Tongue (tissue), 3 donors: ENCODE measurements at places on chromosomes 2 and 18. TPM values are rescaled to one million over a fixed set of nuclear protein-coding genes. Genes with fewer than 3 reads are reported as not detected.
A peak's percentile ranks its signal among the peaks of the same experiment; 100 is the strongest.

- DNase-seq, result no peak
These were observed 77.2 kb upstream of the FIGN start for GRCh38 chr2:163812926-163813520.

DNA sequence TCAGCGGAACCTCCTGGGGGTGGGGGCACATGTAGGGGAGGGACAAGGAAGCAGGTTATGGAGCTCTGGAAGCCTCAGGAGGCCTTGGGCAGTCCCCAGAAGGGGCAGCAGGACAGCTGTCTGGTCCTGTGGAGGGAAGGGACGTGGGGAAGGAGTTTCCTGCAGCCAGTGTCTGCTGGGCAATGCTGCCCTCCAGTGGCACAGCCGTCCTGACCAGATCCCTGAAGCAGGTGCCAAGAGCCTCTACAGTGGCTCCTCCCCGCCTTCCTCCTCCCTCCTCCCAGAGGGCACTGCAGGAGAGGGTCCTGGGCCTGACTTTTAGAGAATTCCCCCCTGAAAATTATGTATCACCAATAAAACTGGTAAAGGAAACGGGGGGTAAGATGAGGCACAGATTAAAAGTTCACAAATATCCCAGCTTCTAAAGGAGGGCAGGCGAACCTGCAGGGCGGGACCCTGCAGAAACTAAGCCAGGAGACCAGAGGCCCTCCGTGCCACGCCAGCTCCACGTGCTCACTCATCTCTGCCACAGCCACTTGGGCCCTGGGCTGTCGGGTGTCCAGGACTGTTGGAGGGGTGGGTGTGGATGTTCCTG lies 258.5 kb downstream of the TWIST2 start:
- peak; percentile 87 for DNase-seq

DNA sequence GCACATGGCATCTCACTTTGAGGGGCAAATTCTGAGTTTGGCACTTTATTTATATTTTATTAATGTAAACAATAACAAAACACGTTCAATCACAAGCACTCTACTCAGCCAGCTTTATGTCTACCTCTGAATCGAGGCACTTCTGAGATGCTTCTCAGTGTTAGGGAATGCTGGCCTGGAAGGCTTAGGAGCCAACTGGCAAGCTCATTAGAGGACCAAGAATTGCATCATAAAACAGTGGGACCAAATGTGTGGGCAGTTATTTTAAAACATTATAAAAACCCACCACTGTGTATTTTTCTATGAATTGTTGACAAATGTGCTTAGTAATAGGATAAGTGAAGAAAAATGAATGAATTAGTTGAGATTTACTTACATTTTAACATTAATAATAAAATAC lies 46.8 kb upstream of the SMIM21 start:
- no peak for DNase-seq

- no peak for DNase-seq
These were observed 112.5 kb downstream of the LPIN1 start for GRCh38 chr2:11858883-11859282.

- DNase-seq, result peak; percentile 80
These were observed 39.5 kb upstream of the CYP1B1 start for GRCh38 chr2:38115216-38116032.

DNA sequence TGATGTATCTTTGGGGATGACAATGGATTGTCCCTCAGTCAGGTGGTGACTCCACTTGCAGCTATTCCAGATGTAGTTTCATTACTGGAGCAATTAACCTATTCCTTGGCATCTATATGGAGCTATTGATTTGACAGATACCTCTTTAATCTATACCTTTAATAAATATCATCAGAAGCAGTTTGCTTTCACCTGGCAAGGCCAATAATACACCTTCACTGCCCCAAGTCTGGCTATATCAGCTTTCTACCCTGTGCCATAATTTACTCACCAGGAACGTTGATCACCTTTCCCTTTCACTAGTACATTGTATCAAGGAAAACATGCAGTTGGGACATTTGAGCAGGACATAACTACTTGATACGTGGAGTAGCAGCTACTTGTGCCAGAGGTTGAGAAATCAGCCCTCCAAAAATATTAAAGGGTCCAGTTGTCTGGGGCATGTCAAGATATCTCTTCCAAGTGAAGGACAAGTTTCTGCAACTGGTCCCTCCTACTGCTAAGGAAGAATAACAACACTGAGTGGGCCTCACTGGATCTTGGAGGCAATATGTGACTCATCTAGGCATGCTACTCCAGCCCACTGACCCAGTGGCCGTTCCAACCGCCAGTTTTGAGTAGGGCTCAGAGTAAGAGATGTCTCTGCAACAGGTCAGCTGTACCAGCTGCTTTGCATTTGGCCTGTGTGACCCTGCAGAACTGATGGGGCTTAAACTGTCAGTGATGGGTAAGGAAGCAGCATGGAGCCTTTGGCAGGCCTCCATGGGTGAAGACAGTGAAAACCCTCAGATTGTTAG lies 67.0 kb downstream of the PSMG2 start:
- DNase-seq, result no peak

- no peak for DNase-seq
These were observed 23.2 kb downstream of the CAB39 start for GRCh38 chr2:230735884-230736283.

GRCh38 chr2:43078781-43079755 lies 147.3 kb downstream of the ZFP36L2 start:
- no peak for DNase-seq

GRCh38 chr2:133377599-133377998 lies 190.7 kb downstream of the NCKAP5 start:
- no peak for DNase-seq

- no peak for DNase-seq
These were observed 68.9 kb upstream of the CAB39 start for GRCh38 chr2:230643576-230644291.

GRCh38 chr2:73175663-73176204 lies 26.6 kb upstream of the NOTO start:
- peak; percentile 70 for DNase-seq

GRCh38 chr2:216222650-216223352 lies 113.7 kb downstream of the XRCC5 start:
- DNase-seq, result no peak

DNA sequence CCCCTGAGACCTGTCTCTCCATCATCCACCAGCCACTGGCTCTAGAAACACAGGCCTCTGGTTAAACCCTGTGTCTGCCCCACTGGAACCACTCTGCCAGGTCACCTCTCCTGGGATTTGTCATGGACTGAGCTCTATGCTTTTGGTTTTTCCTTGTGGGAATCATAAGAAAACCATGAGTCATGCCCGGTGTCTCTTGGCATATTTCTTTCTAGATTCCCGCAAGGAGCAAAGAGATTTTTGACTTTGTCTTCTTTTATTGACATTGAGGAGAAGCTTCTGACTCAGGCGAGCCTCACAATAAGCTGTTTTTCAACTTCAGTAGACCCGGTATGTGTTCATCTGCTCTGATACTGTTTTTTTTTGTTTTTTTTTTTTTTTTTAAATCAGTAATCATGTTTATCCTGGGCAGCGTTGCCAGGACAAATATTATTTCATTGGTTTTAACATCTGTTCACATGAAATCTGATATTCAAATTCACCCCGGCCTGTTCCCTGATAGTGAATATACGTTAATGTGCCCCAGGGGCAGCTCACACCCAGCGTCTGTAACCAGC lies 207.1 kb downstream of the ACKR3 start:
- DNase-seq, result peak; percentile 43

- peak; percentile 60 for DNase-seq
These were observed 34.7 kb downstream of the RFX8 start for GRCh38 chr2:101440127-101440738.

DNA sequence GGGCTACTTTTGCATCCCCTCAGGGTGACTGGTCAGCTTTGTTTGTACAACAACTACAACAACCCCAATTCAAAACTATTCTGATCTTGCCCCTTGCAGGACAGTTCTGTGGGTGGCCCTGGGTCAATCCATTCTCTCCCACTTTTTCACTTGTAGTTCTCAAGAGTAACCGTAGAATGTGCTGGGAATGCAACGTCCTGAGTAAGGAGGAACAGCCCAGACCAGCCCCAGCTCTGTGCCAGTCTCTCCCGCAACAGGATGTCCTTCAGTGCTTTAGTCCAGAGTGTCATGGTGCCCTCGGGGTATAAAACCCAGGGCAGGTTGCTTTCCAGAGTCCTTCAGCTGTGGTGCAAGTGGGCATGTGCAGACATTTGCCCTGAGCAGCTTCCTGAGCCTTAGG lies 22.1 kb upstream of the TEX51 start:
- DNase-seq, result no peak

DNA sequence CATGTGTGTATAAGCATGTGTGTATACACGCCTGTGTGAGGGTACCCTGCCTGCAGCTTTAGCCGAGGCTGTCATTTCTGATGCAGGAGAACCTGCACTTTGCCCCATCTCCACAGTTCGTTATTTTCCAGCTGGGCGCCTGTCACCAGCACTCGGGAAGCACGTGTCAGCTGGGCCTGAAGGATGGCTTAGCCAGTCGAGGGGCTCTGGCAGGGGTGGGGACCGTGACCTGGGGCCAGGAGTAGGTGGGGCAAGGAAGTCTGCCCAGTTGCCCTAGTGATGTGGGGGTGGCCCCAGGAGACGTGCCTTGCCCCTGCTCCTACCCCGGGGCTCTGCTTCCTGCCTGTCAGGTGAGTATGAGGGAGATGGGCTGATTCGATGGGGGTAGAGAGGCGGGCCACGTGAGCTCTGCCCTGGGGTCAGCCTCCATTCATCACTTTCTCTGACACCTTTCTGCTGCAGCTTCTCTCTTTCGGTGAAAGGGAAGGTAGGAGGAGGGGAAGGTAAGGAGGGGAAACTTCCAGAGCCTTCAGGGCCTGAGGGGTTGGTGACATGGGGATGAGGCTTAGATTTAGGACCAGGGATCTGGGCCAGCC lies 130.6 kb upstream of the SKOR2 start:
- DNase-seq, result no peak

The SLC39A6 gene
- 39.5 TPM for total RNA-seq

The ABCG8 gene
- total RNA-seq, result not detected
